HT1080 (cell line): ENCODE measurements at places on chromosomes 4 and X. TPM values are rescaled to one million over a fixed set of nuclear protein-coding genes. Genes with fewer than 3 reads are reported as not detected.

TACR3 gene
- total RNA-seq: not detected in 2 replicates

DNA sequence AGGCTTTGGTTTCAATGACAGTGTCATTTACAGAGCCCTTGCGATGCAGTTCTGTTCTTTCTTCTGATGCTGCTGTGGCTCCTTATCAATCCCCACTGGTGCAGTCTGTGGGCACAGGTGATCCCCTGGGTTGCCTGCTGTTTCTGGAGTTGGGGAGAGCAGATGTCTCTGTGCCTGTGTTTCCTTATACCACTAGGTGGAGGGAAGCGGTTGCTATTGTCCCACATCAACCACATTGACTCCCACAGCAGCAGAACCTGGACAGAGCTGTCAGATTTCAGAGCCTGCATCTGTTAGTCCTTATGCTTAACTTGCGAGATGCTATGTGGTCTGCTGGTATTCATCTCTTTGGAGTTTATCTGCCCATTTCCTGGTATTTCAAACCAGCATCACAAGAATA, 57.7 kb downstream of the NEIL3 start:
- DNase-seq: peak; percentile 31

DNA sequence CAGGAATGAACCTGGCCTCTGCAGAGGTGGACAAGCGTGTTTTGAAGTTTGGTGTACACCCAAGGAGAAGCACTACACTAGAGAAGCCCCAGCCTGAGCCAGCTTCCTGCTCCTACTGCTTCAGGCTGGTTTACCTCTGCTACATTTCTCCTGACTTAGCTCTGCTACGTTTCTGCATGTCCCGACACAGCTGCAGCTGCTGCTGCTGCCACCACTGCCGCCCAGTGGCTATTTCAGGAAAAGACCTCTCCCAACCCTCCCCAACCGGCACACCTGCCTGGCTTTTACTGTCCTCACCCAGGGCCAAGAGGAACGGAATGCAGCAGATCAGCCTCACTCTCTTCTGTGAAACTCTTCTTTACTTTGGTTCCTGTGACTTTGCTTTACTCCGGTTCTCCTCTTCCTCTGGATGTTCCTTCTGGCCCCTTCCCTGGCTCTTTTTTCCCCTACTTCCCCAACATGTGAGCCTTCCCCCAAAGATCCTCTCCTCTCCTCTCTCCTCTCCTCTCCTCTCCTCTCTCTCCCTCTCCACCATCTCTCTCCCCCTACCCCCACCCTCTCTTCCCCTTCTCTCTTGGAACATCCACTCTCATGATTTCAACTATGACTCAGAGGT, 3.1 kb upstream of the P2RY4 start:
- DNase-seq: peak; percentile 62

DNA sequence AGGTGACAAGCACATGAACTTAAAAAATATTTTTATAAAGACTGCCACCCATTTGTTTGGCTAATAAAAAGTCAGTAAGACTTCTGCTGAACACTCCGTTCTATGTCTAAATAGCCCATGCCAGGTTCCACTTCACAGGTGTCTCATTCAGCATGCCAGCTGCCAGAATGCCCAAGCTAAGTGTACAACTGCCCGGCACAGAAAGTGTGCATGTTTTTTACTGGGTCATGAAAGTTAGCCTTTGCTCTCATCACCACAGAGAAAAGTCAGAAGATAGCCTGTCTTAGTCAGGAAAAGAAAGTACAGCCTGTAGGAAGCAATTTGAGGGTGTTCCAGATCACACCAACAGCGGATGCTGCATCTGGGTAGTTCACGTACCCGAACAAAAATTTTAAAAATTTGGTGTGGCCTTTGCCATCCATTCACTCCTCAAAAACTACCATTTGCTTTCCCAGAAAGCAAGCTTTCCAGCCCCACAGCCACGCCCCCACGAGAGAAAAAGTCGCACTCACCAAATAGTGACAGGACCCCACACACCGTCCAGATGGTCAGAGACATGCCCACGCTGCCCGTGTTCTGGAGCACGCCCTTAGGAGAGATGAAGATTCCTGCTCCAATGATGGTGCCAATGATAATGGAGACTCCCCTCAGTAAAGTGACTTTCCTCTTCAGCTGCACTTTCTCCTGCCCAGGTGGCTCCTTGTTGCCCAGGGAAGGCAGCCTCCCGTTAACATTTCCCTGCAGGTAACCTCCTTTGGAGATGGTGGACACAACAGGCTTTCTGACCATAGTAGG, 671 bp downstream of the SLC7A11 start:
- no peak for DNase-seq

FATE1 gene
- not detected in 2 replicates for total RNA-seq

DNA sequence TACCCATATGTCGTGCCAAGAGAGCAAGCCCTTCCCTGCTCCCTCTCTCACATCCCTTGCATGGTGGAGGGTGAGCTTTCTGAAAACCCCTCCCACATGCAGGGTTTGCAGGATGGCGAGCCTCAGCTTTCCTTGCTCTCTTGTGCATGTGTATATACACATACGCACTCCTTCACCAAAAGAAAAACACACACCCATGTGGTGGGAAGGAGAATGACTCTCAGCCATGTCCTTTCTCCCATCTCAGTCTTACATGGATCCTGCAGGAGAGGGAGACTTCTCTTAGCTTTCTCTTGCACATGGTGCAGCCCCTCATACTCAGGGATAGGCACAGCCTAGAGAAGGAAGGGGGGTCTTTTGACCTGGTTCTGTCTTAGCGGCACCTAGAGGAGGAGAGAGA, 81.1 kb downstream of the CLCN5 start:
- DNase-seq: no peak

GRCh38 chrX:11739776-11740175, 18.3 kb upstream of the MSL3 start:
- no peak for DNase-seq

DNA sequence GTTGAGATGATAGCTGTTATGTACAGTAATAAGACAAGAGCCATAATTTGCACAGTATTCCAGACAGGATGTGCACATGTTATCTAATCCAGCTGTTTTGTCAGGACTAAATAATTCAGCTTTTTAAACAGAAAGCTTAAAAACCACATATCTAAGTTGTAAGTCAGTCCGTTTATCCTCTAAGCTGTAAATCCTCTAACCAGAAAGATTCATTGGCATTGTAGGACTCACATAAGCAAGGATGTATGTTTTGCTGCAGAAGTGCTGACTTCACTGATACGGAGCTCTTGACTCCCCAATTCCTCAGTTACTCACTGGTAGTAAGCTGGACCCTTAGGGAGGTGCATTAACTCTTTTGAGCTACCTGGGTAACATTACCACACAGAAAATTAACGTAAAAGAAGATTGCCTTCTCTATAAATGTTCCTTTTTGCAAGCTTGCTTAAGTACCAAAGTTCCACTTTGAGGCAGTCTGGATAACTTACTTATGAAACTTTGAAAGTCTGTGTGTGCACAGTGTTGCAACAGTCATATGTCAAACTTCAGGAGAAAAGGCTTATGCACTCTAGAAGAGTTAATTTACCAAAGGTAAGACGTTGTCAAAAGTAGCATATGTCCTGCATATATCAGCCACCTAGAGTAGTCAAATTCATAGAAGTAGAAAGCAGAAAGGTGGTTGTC, 58.3 kb upstream of the MAGEB2 start:
- no peak for DNase-seq

MAPK10 gene
- 0.03 and 2.0 TPM in 2 replicates for total RNA-seq

NALF2 gene
- total RNA-seq: 3.4 and 5.0 TPM in 2 replicates

DNA sequence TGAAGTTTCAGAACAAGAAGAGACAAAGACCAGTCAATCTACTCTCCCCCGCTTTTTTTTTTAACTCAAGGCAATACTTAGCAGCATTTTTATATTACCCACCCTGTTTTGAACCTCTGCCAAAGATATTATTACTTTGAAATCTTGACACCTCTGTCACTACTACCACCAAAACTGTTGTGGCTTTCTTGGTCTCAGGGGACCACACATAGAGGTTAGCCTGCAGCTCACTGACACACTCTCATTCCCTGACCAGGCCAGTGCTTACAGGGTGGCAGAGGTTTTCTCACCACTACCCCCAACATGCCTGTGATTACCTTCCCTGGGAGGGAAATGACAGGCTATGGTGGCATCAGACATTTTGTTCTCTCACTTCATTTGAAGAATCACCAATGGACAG, 137.4 kb upstream of the STIM2 start:
- DNase-seq: no peak

DNA sequence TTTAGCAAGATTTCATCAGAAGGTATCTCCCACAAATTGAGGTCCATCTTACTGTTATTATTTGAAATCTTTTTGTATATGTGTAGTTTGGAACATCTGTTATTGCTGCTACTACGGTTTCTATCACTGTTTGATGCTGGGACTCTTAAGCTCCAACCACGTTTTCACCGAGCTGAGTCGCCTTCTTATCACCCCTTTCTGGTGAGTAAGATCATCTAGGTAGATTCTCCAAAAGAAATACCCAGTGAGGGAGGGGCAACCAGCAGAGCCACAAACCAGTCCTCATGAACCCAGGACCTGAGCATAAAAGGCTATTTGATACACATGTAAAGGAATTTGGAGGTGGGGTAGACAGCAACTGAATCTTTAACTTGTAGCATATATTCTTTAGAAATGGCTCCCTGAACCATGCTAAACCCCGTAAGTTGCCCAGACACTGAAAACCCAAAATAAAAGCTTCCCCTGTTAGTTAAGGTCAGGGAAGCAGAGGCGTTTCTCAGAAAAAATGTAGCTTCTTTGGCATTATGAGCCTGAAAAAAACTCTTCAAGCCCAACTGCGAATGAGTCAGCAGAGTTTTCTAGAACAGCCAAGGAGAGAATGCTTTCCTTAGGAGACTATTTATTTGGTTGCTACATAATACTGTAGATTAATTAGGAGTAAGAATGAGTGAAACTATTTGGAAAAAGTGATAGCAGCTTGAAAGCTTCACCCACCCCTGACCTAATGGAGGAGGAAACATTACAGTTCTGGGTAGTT, 53.8 kb upstream of the ATXN3L start:
- DNase-seq: no peak

- no peak for DNase-seq
These were observed 83.9 kb upstream of the RAI2 start for GRCh38 chrX:17944833-17945497.

DNA sequence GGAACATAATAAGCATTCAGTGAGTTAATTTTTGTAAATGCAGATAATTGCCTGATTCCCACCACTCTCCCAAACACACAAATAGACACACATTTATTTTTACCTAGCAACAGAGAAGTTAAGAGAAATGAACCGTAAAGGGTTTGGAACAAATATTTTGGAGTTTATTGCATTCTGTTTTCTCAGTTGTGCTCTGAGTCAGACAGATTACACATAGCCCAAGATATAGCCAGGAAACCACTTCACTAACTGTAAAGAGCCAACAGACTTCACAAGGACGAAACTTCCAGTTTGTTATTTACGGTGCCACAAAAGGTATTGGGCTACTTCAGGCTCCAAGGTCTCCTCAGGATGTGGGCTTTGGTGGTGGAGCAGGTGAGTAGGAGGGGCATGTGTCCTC, 217.0 kb downstream of the BMPR1B start:
- peak; percentile 33 for DNase-seq

DNA sequence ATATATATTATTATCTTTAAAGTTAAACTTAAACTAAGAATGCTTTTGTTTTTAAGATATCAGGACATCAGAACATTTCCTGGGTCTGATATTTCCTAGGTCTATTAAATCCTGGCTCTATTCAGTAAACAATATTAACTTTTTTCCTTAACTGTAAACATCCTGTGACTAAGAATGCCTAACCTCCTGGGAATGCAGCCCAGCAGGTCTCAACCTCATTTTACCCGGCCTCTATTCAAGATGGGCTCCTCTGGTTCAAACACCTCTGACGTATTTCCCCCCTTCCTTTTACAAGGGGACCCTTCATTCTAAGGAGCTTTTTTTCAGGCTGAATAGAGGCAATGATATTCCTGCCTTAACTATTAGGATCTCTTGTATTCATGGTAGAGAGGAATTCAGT, 35.8 kb upstream of the DYNLT3 start:
- no peak for DNase-seq

GRCh38 chr4:148435654-148436406, 6.4 kb downstream of the NR3C2 start:
- no peak for DNase-seq

ALAS2 gene
- not detected in 2 replicates for total RNA-seq

DNA sequence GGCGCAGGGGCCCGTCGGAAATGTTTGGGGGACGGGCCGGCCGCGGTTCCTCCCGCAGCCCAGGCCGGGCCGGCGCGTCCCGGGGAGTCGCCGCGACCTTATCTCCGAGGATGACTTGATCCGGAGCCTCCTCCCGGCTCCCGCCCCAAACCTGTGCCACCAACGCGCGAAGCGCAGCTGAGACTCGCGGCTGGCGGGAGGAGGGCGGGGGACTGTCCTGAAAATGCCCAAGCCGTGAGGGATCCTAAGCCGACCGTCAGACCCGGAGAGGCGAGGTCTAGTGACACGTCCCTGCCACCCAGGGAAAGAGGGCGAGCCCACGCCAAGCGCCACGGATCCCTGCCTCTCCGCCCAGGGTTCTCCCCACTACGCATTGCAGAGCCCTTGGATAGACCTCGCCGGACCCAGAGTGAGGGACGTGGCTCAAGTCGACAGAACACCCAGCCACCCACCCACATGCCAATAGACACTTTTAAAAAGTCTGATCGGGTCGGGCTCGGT, 26.9 kb downstream of the UTP14A start:
- no peak for DNase-seq

GRCh38 chr4:138522366-138522765, 280.2 kb upstream of the SLC7A11 start:
- DNase-seq: peak; percentile 25

- no peak for DNase-seq
These were observed 11.3 kb upstream of the LONRF3 start for GRCh38 chrX:118963159-118963558.

- DNase-seq: no peak
These were observed 83.1 kb downstream of the FAM53A start for GRCh38 chr4:1600811-1601532.

SLC26A1 gene
- total RNA-seq: 0.13 and 0.27 TPM in 2 replicates

ZNF157 gene
- total RNA-seq: not detected in 2 replicates

DNA sequence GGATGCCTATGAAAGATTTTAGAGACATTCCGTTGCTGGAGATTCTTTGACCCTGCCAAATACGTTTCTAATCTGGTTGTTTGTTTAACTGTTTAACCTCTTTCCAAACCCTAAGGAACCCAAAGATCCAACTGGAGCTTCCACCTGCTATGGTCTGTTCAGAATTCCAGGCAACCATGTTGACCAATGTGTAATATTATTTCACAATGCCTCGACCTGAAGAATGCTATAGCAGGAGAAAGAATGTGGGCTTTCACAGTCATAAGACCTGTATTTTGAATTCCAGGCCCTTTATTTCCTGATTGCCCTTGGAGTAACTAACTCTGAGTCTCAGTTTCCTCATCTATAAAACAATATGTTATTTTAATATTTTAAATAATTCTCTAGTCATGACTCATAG, 90.8 kb downstream of the COL25A1 start:
- no peak for DNase-seq

- DNase-seq: peak; percentile 25
These were observed 1.5 kb downstream of the HPRT1 start for GRCh38 chrX:134461437-134461836.
